ENCODE measurements at places on chromosomes 12 and 14. TPM values are rescaled to one million over a fixed set of nuclear protein-coding genes. Genes with fewer than 3 reads are reported as not detected.

GRCh38 chr14:73503648-73504047, 12.9 kb downstream of the RIOX1 start:
- H3K27me3 ChIP-seq, result no peaks in the 10 kb centered on the region
- no peak overlapping the region for H3K4me3 ChIP-seq
- DNase-seq, result no peak
- H3K36me3 ChIP-seq, result peaks cover 8% of the 10 kb centered on the region
- no peak overlapping the region for H3K27ac ChIP-seq

DNA sequence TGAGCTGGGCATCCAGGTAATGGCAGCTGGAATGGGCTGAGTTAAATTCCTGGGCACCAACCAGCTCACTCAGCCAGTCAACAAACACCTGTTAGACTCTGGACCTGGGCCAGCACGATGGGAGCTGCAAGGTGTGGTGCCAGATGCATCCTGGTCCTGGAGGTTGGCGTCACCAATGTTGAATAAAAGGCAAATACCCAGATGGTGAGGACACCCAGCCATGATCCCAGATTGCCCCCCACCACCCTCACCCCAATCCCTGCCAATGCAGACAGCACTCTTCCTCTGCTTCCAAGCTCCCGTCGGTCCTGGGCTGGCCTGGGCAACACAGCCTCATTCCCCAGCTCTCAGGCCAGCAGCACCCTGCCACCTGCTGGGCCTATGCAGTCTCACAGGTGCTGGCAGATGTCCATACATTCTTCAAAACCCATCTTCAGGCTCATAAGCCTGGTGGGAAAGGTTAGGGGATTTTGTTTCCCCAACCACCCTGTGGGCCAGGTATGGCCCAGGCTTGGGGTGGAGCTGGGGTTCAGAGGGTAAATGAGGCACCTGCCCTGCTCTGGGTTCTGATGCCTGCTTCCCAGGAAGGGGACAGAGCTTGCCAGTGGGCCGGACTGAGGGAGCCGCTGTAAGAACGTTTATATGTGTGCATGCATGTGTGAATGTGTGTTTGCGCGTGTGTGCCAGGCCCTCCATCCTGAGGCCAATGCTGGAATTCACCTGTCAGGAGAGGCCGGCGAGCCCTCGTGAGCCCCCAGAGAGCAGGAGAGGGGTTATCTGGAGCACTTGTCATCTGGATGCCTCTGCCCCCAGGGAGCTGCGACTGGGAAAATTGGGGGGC, 58.0 kb downstream of the LGMN start:
- DNase-seq, result no peak
- no peak overlapping the region for H3K27ac ChIP-seq
- H3K27me3 ChIP-seq, result peaks cover 19% of the 10 kb centered on the region
- peaks cover 2% of the 10 kb centered on the region for H3K36me3 ChIP-seq

SELPLG gene
- 0.47 TPM for total RNA-seq

GRCh38 chr14:101336183-101336582, 225.1 kb upstream of the DIO3 start:
- no peaks in the 10 kb centered on the region for H3K36me3 ChIP-seq
- no peaks in the 10 kb centered on the region for H3K27me3 ChIP-seq

- H3K4me1 ChIP-seq, result peaks cover 5% of the 10 kb centered on the region
- peaks cover 12% of the 10 kb centered on the region for H3K27me3 ChIP-seq
- H3K36me3 ChIP-seq, result no peaks in the 10 kb centered on the region
- H3K4me3 ChIP-seq, result peak overlapping the region; percentile 81
These were observed 630 bp downstream of the PLEKHH1 start for GRCh38 chr14:67533754-67534085.

DNA sequence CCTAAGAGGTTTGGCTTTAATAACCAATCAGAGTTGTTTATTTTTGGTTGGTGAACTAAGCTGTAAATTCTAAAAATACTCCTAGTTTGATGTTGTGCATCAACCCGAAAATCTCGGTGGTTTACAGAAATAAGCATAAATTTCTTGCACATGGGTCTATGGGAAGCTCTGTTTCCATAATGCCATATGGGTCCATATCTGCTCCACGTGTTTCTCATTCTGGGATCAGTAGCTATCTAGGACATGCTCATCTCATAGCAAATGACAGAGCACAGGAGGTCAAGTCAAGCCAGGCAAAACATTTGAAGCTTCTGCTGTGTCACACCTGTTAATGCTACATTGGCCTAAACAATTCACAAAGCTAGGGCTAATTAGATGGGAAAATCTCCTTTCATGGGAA, 23.1 kb downstream of the NUP37 start:
- no peak for DNase-seq
- peaks cover 7% of the 10 kb centered on the region for H3K36me3 ChIP-seq
- H3K4me1 ChIP-seq, result peaks cover 27% of the 10 kb centered on the region
- H3K27me3 ChIP-seq, result no peaks in the 10 kb centered on the region
- no peak overlapping the region for H3K4me3 ChIP-seq

DNA sequence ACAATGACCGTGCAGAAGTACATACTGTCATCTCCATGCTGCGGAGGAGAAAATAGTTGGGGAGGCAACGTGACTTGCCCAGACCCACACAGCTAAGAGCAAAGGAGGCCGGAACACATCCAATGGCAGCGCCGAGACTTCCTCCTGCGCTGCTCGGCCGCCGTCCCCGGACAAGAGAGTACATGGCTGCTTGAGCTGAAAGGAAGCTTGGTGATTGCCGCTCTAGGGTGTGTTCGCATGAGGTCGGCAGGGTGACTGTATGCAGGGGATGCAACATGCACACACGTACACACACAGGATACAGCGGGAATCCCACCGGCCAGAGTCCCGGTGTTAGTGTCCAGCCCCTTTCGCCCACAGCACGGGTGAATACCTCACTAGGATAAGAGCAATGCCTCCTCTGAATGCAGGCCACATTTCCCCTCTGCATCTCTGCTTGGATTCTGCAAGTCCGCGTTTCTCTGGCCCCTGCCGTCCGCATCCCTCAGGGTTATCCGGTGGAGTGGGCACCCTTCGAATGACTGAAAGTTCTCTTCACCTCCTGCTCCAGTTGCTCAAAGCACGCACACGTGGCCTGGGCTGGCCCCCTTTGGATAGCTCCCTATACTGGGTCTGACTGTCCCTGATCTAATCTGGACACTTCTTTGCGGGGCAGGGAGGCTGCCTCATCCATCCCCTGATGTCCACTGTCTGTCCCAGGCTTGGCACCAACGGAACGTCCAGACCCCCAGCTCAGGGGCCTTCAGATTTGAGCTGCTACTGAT, 78.8 kb downstream of the GSC start:
- H3K4me1 ChIP-seq, result peaks cover 11% of the 10 kb centered on the region
- no peak overlapping the region for H3K4me3 ChIP-seq
- DNase-seq, result no peak
- H3K27me3 ChIP-seq, result peaks cover 15% of the 10 kb centered on the region

GRCh38 chr14:61662437-61663311, 32.6 kb upstream of the HIF1A start:
- peak overlapping the region; percentile 9 for H3K27ac ChIP-seq
- no peaks in the 10 kb centered on the region for H3K36me3 ChIP-seq

POTEM gene
- not detected for total RNA-seq

GRCh38 chr12:91211866-91212265, 29.2 kb upstream of the DCN start:
- no peak overlapping the region for H3K4me3 ChIP-seq
- peaks cover 22% of the 10 kb centered on the region for H3K4me1 ChIP-seq
- no peaks in the 10 kb centered on the region for H3K27me3 ChIP-seq
- H3K36me3 ChIP-seq, result peaks cover 20% of the 10 kb centered on the region
- DNase-seq, result no peak

DNA sequence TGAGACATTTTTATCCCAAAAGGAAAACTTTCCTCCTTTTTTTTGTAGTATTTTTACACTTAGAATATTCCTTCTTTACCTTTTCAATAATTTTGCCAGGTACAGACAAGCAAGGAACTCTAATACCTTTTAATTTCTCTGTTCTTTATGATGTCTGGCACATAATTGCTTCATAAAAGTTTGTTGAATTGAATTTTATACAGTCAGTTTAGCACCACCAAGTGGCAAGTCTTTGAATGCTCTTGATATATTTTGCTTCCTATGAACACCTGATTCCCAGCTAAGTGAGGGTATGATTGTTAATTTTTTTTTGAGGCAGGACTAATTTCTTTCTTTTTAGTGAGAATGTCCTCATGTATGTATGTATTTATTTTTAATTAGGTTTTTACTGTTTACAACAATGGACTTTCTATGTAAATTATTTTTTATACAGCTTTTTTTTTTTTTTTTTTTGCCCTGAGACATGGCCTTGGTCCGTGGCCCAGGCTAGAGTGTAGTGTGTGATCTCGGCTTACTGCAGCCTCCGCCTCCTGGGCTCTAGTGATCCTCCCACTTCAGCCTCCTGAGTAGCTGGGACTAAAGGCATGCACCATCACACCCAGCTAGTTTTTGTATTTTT, 6.9 kb downstream of the TBC1D15 start:
- peaks cover 4% of the 10 kb centered on the region for H3K4me1 ChIP-seq
- H3K4me3 ChIP-seq, result no peak overlapping the region
- no peak overlapping the region for H3K27ac ChIP-seq
- H3K36me3 ChIP-seq, result peaks cover 15% of the 10 kb centered on the region
- DNase-seq, result no peak

- no peak overlapping the region for H3K27ac ChIP-seq
- DNase-seq, result no peak
- no peaks in the 10 kb centered on the region for H3K4me1 ChIP-seq
- no peak overlapping the region for H3K4me3 ChIP-seq
- H3K27me3 ChIP-seq, result no peaks in the 10 kb centered on the region
These were observed 41.8 kb downstream of the ARF6 start for GRCh38 chr14:49934646-49935045.

DNA sequence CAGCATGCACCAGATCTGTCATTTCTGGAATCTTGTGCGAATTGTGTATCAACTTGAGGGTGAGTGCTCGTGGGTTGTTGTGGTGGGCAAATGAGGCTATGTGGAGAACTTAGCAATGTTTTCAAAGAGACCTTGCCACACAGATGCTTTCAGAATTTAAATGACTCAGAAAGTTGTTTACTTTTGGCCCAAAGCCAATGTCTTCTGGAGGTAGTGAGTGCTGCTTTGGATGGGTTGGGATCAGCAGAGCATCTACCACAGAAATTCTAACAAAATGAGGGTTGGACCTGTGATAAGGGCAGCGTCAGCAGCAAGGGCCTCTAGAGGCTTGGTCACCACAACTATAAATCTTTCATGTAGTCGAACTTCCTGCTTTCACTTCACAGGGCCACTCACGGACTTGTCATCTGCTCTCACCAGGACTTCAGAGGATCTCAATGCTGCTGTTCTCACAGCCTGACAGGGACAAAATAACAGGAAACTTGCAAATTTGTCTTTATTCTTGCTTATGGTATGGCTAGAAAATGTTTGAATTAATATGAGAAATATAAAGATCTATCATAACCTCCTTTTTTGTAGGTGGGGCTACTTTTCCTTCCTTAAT, 111.4 kb downstream of the DACT1 start:
- H3K27me3 ChIP-seq, result no peaks in the 10 kb centered on the region
- H3K4me1 ChIP-seq, result peaks cover 46% of the 10 kb centered on the region
- no peak overlapping the region for H3K4me3 ChIP-seq
- no peak for DNase-seq
- peak overlapping the region; percentile 48 for H3K27ac ChIP-seq

GRCh38 chr12:27733052-27733656, 22.5 kb downstream of the MRPS35 start:
- no peaks in the 10 kb centered on the region for H3K27me3 ChIP-seq
- peaks cover 8% of the 10 kb centered on the region for H3K4me1 ChIP-seq
- H3K27ac ChIP-seq, result no peak overlapping the region
